ENCODE measurements at places on chromosomes 1 and 21. TPM values are rescaled to one million over a fixed set of nuclear protein-coding genes. Genes with fewer than 3 reads are reported as not detected.

The IGSF9 gene
- 8.8 TPM for total RNA-seq

The COL6A2 gene
- 259 TPM for total RNA-seq

DNA sequence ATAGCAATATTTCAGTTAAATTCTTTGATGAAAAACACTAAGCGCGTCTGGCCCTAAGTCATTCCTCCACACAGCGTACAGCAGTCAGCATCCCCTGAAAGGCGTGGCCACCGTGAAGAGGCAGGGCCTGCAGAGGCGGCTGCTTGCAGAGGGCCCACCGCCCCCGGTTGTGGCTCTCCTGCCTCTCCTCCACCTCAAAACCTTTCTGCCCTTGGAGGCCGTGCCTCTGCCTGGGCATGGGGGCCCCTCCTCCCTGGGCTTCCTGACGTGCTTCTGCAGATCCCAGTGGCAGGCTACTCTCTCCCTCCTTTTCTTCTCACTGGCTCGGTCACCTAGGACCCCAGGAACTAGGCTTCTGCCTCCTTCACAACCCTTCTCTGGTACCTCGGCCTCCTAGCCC, 16.2 kb downstream of the CLSTN1 start:
- no peaks in the 10 kb centered on the region for H3K4me1 ChIP-seq
- DNase-seq: peak; percentile 51
- H3K27ac ChIP-seq: peak overlapping the region; percentile 13
- no peak overlapping the region for H3K4me3 ChIP-seq
- H3K27me3 ChIP-seq: no peaks in the 10 kb centered on the region
- no peaks in the 10 kb centered on the region for H3K36me3 ChIP-seq

DNA sequence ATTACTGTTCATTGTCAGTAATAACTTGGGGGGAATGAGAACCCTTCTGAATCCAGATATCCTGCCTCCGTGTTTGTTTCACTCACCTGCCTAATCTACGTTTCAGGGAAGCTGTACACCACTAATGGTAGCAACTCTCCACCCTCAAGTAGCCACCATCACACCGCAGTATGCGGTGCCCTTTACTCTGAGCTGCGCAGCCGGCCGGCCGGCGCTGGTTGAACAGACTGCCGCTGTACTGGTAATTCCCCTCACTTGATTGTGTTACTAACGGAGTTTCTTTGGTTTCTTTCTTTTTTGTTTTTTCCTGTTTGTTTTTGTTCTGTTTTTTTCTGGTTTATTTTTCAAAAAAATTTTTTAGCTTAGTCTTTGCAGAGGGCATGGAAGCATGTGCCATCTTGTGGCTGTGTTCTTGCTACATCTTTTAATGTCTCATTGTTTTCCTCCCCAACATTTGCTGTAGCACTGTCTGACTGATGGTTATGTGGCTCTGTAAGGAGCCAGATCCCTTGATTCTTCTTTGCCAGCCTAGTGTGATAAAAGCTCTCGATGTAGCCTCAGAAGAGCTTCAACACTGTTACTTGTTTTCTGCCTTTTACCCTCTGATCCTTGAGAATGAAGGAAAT, 15.9 kb upstream of the OLFML3 start:
- no peak for DNase-seq
- H3K4me1 ChIP-seq: no peaks in the 10 kb centered on the region
- H3K36me3 ChIP-seq: peaks cover 89% of the 10 kb centered on the region

All from endodermal cell (in vitro differentiated cells).